ENCODE measurements at places on chromosomes 2 and 18.

DNA sequence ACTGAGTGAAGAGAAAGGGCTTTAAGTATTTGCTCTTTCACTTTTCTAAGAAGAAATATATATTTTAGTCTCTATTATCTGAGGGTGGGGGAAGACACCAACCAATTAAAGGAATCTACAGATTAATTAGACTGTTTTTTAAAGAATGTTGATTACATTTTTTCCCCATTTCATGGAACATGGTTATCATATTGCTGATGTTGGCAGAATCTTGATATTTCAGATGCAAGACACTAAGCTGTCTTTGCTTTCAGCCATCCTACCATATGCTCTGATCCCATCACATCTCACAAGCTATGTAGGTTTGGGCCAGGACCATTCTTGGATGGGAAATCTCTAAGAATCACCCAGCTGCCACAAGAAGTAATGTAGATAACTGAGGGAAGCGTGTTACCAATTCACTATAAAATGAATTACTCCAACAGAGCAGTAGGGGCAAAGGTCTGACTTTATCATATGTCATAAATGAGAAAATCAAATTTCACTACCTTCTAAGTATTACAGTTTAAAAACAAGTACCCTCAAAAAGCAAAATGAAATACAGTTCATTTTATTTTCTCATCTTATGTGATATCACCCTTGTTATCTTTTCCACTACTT lies 6.7 kb upstream of the TBR1 start:
- no peak for DNase-seq

- DNase-seq: no peak
Observed at GRCh38 chr2:236562434-236562833, 7.2 kb upstream of the ACKR3 start.

- DNase-seq: no peak
Observed at GRCh38 chr2:203972066-203972465, 35.5 kb downstream of the ICOS start.

DNA sequence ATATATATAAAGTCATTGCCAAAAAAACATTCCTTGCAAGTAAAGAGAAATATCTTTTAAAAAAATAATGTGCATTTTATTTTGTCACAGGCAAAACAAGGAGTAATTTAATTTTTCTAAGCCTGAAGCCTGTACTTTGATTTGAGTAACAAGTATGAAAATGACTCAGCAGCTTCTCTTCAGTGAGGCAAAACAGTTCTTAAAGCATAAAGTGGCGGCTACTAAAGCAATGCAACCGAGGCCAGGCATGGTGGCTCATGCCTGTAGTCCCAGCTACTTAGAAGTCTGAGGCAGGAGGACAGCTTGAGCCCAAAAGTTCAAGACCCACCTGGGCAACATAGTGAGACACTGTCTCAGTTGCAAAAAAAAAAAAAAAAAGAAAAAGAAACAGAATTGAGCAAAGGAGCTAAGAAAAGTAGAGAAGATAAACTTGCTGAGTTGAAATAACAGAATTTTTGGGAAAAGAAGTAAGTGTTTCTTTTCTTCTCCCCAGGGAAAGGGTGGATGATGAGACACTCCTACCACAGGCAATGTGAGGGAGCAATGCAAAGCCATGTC lies 29.6 kb downstream of the DOK1 start:
- DNase-seq: peak; percentile 90

DNA sequence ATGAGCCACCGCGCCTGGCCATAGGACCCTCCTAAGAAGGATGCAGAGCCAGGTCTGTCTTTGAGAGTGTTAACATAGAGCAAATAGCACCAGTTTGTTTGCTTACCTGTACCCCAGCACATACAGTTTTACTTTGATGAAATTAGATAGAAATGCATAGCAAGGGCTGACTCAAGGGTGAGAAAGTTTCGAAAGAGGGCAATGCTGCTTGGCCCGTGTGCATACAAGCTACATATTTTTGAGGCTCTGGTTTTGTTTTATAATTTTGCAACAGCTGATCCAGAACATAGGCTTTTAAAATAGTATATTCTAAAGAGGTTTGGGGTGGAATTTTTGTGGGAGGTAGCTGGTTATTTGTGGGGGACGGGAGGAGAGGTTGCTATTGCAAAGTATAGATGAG lies 151.7 kb downstream of the MCFD2 start:
- no peak for DNase-seq

DNA sequence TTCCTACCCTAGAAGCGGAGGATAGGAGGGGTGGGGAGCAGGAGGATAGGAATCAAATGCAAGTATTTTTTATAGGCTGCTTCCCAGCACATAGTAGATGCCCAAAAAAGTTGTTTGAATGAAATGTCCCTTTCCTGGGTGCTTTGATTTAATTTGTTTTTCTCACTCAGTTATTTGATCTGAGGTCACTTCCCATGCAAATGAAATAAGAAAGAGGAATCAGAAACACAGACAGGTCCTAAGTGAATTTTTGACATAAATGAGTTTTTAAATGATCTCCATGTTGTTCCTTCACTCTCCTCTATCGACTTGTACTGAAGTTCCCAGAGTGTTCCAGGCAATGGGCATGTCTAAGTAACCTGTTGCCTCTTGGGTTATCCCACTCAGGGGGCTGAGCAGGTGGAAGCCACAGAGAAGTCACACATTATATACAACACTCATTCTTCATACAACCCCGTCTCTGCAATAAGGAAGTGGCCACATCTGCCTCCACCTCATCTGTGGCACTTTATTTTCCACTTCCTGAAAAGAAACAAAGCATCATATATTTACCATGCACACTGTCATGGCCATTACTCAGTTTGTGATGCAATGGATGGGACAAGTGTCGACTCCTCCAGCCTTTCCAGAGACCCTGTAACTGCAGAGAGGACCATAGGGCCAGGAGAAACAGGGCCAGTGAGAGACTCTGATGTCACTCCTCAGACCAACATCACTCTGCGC lies 81.9 kb upstream of the ZNF397 start:
- DNase-seq: peak; percentile 59

DNA sequence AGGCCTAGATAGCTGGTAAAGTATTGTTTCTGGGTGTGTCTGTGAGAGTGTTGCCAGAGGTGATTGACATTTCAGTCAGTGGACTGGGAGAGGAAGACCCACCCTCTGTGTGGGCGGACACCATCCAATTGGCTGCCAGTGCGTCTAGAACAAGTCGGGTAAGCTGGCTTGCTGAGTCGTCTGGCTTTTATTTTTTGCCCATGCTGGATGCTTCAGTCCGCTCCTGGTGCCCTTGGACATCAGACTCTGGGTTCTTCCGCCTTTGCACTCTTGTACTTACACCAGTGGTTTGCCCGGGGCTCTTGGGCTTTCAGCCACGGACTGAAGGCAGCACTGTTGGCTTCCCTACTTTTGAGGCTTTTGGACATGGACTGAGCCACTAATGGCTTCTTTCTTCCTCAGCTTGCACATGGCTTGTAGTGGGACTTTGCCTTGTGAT lies 24.3 kb downstream of the DIS3L2 start:
- DNase-seq: no peak

GRCh38 chr2:236946871-236947270 lies 138.8 kb upstream of the COPS8 start:
- no peak for DNase-seq

- peak; percentile 68 for DNase-seq
Observed at GRCh38 chr2:24409700-24410556, 49.6 kb upstream of the ITSN2 start.

- DNase-seq: peak; percentile 56
Observed at GRCh38 chr2:206442833-206443734, at the start of gene ADAM23. Gene ADAM23 (plus strand): TSS chr2:206443532. CDS start chr2:206443867, 335 bp downstream.

DNA sequence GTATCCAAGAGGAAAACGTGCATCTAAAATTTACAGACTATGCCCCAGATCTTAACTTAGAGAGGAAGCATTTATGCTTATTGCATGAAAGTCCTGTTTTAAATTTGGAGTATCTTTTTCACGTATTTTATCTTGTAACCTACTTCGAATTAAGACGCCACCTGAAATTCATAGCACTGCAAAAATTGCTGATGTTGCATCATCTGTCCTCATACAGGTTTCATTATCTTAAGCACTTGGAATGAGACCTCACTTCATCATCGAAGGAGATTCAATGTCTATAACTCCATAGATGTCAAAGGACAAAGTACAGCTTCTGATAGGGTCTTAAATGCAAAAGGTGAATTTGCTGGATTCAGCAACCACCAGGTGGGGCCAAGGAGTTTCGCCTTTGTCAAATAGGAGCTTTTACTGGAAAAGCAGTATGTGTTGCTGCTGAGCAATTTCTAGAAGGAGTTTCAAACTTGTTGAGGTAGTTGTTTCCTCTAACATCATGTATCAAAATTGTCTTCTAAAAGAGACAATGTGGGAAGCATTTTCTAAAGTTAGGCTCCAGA lies 106.4 kb upstream of the CCDC85A start:
- DNase-seq: peak; percentile 6

GRCh38 chr18:69246027-69246426 lies 154.7 kb upstream of the DOK6 start:
- DNase-seq: no peak

DNA sequence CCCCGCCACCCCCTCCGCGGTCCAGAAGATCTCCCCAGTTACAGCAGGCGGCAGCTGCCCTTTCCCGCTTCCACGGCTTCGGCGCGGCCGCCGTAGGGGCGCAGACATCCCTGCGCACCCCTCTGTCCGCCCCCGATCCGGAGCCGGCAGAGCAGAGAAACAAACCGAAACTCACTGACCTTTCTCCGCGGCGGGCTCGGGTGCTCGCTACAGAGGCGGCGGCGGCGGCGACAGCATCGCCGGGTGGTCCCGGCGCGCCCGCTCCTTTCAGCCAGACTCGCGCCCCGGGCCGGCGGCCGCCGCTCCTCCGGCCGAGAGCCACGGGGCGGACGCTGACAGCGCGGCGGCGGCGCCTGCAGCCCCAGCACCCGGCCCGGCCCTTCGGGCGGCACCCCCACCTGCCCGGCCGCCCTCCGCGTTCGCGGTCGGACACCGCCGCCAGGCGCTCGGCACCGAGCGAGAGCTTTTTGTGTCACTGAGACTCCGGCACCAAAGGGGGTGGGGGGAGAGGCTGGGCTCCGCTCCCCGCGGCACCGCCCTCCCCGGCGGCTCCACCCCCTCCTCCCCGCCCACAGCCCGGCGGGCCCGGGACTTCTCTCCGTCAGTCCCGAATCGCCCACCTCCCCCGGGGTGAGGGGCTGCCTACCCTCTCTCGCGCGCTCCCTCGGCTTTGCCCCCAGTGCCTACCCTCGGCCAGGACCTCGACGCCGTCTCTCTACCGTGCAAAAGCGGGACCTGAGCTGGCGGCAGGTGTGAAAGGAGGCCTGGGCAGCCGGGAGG lies 1.4 kb upstream of the RNF152 start:
- peak; percentile 58 for DNase-seq

- DNase-seq: no peak
Observed at GRCh38 chr2:241692448-241692847, 5.8 kb upstream of the DTYMK start.

All from activated CD4-positive, alpha-beta T cell treated with anti-CD3 and anti-CD28 coated beads, Interleukin-2, amount 50 U/mL, for 16 hours (primary cell).